Endodermal cell (in vitro differentiated cells): ENCODE measurements at places on chromosomes 3 and 15. TPM values are rescaled to one million over a fixed set of nuclear protein-coding genes. Genes with fewer than 3 reads are reported as not detected.

Gene DISP2
- total RNA-seq: 0.40 and 0.50 TPM in 2 replicates

Gene COLQ
- 2.7 to 7.3 TPM (median 4.7 TPM) in 3 replicates for total RNA-seq

Gene CCR3
- not detected in 2 replicates for total RNA-seq

Gene FBXO40
- not detected in 3 replicates for total RNA-seq

Gene ATRIP
- total RNA-seq: 11.7 and 12.9 TPM in 2 replicates

Gene TRH
- 0.22 to 0.68 TPM in 2 of 3 replicates, not detected in the other for total RNA-seq

Gene NMB
- total RNA-seq: 6.9 to 9.1 TPM (median 7.3 TPM) in 3 replicates

Gene PTH1R
- 0.69 to 2.2 TPM (median 1.9 TPM) in 3 replicates for total RNA-seq

Gene SKIL
- 147 to 152 TPM (median 148 TPM) in 3 replicates for total RNA-seq

Gene UTS2B
- total RNA-seq: 0.25 and 0.90 TPM in 2 replicates

Gene ILDR1
- 2.0 and 2.3 TPM in 2 replicates for total RNA-seq

Gene FBLN2
- total RNA-seq: 57.2 to 146 TPM (median 136 TPM) in 3 replicates

Gene CNTN3
- total RNA-seq: 0.97 and 1.1 TPM in 2 replicates

Gene HRH1
- 0.13 TPM in 1 of 2 replicates, not detected in the other for total RNA-seq

Gene GABRB3
- 120 and 122 TPM in 2 replicates for total RNA-seq

Gene WNT5A
- total RNA-seq: 0.59 to 2.4 TPM (median 1.4 TPM) in 3 replicates

Gene PARP15
- total RNA-seq: 0.18 and 0.27 TPM in 2 replicates

DNA sequence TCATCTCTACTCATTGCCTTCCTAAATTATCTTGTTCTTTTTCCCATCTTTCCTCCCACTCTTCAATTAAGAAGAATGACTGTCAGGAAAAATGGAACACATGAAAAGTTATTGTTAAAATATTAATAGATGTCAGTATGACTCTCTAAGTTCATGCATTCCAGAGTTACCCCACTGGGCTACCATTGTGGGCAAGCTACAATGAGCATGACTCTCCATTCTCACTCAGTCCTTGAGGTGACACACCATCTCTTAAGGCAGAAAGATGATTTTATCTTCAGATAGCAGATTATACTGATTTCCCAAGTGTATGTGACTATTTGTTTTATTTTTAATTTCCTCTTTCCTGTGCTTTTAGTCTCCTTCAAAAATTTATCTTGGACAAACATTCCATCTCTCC, 144.3 kb downstream of the ALCAM start:
- DNase-seq: no peak

GRCh38 chr3:98529856-98530459, 1.8 kb upstream of the GPR15 start:
- DNase-seq: no peak

DNA sequence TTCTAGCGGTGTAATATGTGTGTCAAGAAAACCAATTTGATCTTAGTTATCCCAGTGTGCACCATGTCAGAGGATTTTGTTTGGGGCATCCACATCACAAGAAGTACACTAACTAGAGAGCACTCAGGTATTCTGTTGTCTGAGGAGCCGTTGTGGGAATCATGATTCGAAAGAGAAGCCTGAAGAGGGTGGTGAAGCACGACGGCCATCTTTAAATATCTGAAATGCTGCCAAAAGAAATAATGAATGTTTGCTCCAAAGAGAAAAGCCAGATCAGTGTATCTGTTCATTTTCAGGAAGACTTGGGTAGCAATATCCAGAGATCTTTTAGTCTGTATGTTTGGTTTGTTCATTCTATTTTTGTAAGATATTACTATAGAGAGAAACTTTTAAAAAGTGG, 180.7 kb downstream of the KLHL25 start:
- DNase-seq: no peak

DNA sequence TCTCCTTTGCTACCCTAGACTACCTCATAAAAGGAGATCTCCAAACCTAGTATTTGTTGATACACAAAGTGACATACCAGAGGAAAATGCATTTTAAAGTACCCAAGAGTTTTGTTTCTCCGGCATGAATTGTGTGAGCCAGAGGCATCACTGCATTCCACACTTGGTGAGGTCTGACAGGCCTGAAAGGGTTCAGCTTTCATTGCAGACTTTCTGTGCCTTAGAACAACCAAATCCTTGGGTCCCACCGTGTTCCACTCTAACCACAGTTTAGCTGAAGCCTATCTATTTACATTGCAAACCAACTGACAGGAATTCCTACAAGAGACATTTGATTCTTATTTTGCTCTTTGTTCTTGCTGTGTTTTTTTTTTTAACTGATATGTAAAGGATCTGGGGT, 21.0 kb upstream of the EID1 start:
- DNase-seq: peak; percentile 66

GRCh38 chr15:99439524-99439835, 126.3 kb upstream of the MEF2A start:
- peak; percentile 24 for DNase-seq

GRCh38 chr15:89963301-89964231, 37.6 kb upstream of the ZNF710 start:
- no peak for DNase-seq

DNA sequence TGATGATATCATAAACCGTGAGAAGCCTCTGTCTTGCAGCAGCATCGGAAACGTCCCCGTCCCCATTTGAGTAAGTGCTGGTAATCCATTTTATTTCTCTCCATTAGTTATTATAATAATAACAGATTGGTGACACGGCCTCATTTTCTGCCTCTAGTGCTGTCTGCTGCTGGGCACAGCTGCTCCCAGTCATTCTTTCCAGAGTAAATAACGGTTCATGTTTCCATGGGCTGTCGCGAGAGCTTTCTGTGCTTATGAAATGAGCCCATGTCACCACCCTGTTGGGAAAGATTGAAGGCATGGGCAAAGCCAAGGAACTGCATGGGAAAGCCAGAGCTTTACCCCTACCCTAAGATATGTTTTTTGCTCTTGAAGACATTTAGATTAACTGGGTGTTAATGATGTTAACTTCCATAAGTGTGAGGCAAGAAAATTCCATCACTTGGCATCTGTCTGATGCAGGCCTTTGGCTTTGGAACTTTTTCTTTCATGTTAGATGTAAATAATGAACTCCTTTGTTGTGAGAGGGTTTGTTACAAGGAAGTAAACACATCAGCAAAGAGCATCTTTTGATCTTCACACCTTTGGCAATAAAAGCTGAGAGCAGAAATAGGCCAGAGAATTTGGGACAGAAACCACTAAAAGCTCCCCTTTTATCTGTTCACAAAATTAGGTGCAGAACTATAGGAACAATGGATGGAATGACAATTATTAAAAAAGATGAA, 141.8 kb downstream of the FILIP1L start:
- DNase-seq: no peak

DNA sequence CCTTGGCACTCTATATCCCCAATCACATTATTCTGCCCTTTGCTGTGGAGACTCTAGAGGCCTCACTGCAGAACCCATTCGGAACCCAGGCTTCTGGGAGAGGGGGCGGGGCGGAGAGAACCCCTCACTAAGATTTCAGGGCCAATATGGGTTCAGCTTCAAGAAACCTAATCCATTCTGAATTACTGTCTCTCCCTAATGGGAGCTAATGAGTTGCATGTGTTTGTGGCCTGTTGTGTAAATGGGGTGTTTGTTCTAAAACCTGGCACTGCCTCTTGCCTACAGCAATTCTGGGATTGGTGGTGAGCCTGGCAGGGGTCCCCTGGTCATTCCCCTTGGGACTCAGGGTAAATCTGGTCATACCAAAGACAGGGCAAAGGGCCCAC, 605 bp upstream of the RASL12 start:
- no peak for DNase-seq

DNA sequence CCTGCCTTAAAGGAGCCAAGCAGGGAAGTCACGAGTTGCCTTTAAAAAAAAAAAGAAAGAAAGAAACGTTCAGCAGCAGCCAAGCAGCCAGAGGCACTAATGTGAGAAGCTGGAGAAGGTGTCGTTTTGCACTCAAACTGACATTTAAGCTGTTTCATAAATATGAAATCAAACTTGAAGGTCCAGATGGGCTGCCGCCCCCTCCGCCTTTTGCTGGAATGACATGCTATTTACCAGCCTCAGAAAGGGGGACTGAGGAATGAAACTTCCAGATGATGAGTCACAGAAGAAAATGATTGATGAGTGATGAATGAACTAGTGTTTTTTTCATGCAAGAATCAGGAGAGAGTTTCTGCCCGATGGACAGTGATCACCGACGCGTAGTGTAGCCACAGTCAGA, 396.8 kb downstream of the IGSF11 start:
- no peak for DNase-seq

GRCh38 chr3:46865031-46865507, 1.8 kb upstream of the MYL3 start:
- DNase-seq: peak; percentile 17

GRCh38 chr3:169117264-169117663, 546.2 kb downstream of the MECOM start:
- DNase-seq: no peak

DNA sequence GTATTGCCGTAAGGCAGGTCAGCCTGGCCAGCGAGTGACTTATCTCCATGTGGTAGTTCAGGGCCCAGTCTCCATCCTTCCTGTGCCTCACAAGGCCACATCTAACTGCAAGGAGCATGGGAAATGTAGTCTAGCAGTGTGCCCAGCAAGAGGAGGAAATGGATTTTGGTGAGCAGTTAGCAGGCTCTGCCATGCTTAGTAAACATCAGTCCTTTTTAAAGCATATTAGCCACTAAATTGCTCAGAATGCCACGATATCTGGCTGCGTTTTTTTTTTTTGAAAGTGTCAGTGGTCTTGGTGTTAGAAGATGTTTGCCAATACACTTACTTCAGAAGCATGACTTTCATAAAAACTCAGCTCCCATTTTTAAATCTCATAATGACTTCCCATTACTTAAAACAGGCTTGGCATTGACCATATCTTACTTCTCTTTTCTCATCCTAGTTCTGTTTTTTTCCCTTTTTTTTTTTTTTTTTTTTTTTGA, 470.2 kb upstream of the TPRG1 start:
- peak; percentile 51 for DNase-seq

GRCh38 chr3:14082108-14082657, 42.5 kb downstream of the CHCHD4 start:
- DNase-seq: no peak

DNA sequence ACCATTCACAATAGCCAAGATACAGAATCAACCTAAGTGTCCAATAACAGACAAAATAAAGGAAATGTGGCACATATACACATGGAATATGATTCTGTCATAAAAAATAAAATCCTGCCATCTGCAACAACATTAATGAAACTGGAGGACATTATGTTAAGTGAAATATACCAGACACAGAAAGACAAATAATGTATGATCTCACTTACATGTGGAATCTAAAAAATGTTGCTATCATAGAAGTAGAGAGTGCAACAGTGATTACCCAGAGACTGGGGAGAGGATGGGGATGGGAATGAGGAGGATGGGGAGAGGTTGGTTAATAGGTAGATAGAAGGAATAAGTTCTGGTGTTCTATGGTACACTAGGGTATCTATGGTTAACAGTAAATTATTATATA, 28.7 kb downstream of the MRPL3 start:
- no peak for DNase-seq

GRCh38 chr3:169998668-169999131, 32.1 kb downstream of the SEC62 start:
- DNase-seq: no peak

- DNase-seq: no peak
Measured at GRCh38 chr3:81565041-81565440, 196.4 kb downstream of the GBE1 start.

GRCh38 chr3:152357587-152357986, 88.9 kb downstream of the MBNL1 start:
- no peak for DNase-seq

DNA sequence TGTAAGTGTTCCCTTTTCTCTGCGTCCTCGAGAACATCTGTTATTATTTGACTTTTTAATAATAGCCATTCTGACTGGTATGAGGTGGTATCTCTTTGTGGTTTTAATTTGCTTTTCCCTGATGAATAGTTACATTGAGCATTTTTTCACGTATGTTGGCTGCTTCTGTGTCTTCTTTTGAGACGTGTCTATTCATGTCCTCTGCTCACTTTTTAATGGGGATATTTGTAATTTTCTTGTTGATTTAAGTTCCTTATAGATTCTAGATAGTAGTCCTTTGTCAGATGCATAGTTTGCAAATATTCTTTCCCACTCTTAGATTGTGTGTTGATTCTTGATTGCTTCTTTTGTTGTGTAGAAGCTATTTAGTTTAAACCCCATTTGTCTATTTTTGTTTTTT, 179.2 kb downstream of the DOCK3 start:
- no peak for DNase-seq

GRCh38 chr15:92112180-92112579, 258.7 kb downstream of the SLCO3A1 start:
- DNase-seq: no peak

DNA sequence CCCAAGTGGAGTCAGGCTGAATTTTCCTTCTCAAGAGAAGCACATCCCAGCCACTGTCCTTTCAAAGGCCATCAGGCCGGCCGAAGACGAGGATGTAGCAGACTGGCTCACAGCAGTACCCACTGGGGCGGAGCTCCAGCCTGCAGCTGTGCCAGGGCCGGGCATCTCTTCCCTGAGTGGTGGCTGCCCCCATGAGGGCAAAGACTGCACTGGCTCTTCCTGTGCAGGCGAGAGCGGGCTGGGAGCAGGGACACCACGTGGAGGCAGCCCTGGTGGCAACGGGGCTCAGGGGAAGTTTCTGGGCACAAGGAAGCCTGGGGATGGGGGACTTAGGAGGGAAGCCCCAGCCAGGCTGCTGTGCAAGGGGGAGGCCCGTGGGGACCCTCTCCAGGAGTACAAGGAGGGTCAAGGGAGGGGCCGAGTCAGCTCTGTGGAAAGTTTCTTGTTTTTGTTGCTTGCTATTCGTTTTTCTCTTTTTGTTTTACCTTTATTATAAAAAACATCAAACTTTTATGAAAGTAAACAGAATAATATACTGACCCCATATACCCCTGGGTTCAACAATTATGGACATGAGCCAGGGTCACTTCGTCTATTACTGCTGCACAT, 66.1 kb downstream of the RPN1 start:
- peak; percentile 95 for DNase-seq

- no peak for DNase-seq
Measured at GRCh38 chr3:89287902-89288508, 180.6 kb downstream of the EPHA3 start.

- no peak for DNase-seq
Measured at GRCh38 chr3:181457756-181458155, 254.0 kb upstream of the SOX2 start.

DNA sequence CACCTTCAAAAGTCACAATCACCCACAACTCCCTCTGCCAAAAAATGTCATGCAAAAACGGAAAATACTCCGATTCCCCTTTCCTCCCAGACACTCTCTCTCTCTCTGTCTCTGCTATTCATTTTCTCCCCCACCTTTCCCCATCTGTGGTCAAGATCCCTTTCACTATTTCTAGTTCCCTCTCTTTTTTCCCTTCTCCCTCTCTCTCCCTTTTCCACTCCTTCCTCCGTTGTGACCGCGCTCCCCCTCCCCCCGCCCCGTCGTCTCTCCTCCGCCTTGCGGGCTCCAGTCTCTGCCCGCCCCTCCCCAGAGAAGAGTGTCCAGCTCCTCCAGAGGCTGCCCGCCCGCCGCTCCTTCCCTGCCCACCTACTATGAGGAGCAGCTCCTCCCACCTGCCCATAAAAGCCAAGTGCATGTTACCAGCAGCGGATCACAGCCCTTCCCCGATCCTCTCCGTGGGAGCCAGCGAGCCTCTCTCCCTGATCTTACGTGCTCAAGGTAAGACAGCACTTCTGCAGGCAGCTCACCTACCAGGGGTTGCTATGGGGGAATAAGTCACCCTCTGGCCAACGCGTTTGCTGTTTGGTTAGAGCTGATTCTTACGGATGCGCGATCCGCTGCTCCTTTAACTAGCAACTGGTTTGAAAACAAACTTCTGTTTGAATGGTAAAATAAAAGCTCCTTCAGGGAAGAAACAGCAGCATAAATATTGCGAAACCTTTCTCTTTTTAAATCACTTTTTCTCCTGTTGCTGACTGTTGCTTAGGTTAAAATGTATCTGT, at the start of gene COL8A1:
Gene COL8A1 (plus strand): TSS at position 428 of the 782 bp plus-strand sequence. CDS start 152,089 bp downstream, outside the sequence.
- peak; percentile 87 for DNase-seq

GRCh38 chr3:196174652-196175051, 36.5 kb downstream of the ZDHHC19 start:
- no peak for DNase-seq
